Caco-2 (cell line): ENCODE measurements at places on chromosomes 6 and 20.

GRCh38 chr20:58389968-58390658 lies 1.1 kb downstream of the VAPB start:
- DNase-seq, result no peak

DNA sequence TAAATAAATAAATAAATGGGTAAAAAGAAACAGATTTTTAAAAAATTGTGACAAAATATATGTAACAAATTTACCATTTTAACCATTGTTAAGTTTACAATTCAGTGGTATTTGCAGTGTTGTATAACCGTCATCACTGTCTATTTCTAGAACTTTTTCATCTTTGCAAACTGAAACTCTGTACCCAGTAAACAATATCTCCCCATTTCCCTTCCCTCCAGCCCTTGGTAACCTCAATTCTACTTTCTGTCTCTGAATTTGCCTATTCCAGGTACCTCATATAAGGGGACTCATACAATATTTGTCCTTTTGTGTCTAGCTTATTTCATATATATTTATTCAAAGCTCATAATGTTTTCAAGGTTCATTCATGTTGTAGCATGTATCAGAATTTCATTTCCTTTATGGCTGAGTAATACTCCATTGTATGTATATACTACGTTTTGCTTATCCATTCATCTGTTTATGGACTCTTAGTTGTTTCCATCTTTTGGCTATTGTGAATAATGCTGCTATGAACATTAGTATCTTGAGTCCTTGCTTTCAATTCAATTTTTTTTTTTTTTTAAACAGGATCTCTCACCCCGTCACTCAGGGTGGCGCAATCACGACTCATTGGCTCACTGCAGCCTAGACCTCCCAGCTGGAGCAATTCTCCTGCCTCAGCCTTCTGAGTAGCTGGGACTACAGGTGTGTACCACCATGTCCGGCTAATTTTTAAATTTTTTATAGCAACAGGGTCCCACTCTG lies 8.9 kb downstream of the MANBAL start:
- no peak for DNase-seq

GRCh38 chr6:24610672-24611071 lies 35.3 kb downstream of the KIAA0319 start:
- DNase-seq, result no peak

GRCh38 chr20:59192533-59192896 lies 28.9 kb downstream of the ZNF831 start:
- no peak for DNase-seq

- no peak for DNase-seq
Observed at GRCh38 chr6:152086223-152086873, 278.9 kb downstream of the ESR1 start.
